ENCODE measurements at places on chromosomes 11 and 22.

DNA sequence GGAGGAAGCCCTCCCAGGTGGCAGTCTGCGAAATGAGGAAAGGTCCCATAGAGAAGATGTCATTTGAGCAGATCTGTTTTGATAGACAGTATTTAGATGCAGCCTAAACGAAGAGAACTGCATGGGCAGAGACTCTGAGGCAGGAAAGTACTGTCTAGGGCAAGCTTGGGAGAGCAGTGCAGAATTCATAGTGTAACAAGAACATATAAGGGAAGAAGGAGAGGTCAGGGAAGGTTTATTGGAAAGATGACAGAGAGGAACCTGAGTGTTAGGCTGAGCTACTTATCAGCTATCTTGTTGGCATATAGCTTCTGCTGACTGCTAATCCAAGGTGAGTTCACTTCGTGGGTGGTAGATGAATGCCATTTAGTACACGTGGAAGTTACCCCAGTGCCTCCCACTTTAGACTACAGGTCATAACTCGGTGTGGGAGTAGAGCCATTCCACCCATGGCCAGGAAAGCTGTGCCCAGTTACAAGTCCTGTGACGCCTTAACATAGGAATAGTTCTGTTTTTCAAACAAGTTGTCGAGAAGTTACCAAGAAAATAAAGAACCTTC lies 99.5 kb downstream of the DBX1 start:
- DNase-seq = no peak

DNA sequence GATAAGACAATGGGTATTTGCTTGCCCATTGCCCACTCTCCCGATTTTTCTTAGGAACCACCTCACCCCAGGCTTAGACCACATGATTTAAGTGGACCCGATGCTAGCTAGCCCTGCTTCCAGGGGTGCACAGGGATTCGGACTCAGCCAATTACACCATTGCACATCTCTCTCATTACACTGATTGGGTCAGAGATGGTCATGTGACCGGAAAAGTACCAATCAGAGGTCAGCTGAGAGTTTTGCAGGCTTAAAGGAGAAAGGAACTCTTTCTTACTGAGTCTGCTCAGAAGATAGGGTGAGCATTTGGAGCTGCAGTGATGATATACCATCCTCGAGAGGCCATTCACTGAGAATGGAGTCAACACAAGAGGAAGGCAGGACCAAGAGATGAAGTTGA lies 12.2 kb upstream of the ANKK1 start:
- no peak for DNase-seq

DNA sequence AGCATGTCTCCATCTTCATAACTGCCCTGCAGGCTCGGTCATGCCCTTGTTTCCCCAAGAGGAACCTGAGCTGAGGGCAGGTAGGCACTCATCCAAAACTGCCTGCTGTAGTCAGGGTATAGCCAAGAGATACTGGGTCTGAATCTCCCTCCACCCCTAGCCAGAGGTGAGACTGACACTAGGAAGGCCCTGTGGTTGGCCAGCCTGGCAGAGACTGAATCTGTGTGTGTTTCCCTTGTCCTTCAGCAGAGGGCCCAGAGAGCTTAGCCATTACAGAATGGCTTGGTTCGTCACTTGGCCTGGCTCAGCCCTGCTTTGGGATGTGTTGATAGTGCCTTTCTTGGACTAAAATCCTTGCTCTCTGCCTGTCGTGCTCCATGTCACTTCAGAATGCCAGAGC lies 79.3 kb upstream of the SUSD2 start:
- no peak for DNase-seq

DNA sequence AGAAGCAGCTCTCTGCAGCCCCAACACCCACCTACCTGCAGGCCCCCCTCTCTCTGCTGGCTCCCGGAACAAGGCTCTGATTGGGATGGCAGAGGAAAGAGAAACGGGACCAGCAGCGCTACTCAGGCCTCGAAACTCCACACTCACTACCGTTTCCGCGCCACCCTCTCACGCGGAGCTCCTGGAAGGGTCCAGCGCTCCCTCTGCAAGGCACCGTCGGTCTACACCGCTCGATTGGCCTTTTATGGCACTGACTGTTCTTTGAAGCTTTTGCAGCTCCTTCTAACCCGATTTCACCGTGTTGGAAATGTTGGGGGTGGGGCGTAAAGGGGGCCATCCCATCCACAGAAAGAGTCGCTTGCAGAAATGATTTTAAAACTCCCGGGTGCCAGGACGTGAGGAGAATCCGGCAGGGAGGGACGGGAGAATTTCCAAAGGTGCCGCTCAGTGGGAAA lies 323 bp upstream of the PANX1 start:
- DNase-seq = no peak

GRCh38 chr11:46451759-46452158 lies 60.2 kb upstream of the CHRM4 start:
- DNase-seq = no peak

- peak; percentile 2 for DNase-seq
These were observed 23.1 kb downstream of the IGLL1 start for GRCh38 chr22:23557036-23557435.

DNA sequence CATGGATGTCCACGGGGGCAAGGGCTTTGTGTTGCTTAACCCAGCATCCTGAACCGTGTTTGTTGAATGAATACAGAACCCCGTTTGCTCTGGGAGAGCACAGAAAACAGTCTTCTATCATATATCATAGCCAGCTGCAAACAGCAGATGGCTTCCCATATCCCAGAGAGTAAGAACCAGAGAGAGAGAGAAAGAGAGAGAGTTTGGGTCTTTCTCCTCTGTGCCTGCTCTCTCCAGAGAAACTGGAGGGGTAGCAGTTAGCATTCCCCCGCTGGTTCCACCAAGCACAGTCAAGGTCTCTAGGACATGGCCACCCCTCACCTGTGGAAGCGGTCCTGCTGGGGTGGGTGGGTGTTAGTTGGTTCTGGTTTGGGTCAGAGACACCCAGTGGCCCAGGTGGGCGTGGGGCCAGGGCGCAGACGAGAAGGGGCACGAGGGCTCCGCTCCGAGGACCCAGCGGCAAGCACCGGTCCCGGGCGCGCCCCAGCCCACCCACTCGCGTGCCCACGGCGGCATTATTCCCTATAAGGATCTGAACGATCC lies 440 bp upstream of the TIMP3 start:
- DNase-seq = no peak

DNA sequence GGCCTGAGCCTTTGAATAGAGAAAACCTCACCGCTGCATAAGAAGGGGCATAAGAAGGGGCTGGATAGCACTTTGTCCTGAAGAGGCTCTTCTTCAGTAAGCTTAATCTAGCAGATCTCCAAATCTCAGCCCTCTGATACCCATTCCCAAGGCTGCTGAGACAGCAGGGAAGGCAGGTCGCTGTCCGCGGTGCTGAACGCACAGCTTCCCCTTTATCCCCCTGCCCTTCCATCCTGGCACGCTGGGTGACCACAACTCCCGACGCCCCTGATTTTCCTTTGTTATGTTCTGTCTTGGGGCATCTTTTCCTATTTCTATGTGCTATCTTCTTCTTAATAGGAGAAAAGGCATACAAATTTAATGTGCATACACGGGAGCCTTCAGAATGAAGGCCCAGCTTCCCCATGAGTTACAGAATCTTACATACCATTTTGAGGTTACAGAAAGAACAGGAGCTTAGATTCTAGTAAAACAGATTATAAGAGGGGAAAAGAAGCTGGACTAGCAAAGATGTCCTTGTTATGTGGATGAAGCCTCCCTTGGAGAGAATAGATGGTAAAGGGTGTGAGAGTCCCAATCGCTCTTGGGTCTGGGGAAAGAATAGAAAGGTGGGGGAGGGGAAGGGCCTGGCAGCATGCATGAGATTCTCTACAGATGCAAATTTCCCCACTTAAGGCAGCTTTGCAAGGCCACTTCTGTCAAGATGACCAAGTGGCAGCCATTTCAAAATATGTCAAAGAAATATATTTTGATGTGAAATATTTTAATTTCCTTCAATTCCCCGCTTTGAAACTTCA lies 5.7 kb upstream of the SULT4A1 start:
- no peak for DNase-seq

DNA sequence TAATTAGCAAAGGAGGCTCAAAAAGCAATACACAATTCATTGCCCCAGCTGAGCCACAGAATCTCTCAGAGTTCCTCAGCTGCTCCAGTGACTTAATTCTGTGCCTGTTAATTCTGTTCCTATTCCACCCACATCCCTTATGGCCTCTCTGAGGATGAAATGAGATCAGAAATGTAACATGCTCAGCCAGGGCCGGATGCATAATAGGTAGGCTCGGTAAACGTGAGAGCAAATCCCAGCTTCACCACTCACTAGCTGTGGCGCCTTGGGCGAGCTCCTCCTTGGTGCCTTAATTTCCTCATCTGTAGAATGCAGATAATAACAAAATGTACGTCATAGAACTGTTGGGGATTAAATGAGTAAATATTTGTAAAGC lies 42.8 kb upstream of the DKK3 start:
- no peak for DNase-seq

GRCh38 chr22:48332438-48333322 lies 1495.0 kb downstream of the BRD1 start:
- no peak for DNase-seq

DNA sequence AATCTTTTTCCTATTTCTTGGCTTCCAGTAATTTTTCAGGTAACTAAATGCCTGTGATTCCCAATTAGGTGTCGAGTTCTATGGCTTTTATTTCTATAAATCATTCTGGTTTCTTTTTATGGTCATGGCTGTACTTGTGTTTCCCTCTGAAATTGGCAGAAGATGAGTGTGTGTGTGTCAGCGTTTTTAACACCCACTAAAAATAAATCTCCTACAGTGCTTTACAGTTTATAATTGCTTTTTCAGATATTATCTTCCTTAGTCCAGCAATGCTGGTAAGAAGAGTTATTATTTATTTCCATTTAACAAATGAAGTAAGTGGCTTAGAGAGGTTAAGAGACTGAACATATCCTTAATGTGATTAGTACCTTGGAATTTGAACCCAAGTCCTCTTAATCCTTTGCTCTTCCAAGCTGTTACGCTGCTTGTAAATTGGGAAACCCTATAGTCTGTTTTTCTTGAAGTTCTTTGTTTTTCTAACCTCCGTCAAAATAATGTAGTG lies 125.2 kb downstream of the TEAD1 start:
- DNase-seq = no peak

DNA sequence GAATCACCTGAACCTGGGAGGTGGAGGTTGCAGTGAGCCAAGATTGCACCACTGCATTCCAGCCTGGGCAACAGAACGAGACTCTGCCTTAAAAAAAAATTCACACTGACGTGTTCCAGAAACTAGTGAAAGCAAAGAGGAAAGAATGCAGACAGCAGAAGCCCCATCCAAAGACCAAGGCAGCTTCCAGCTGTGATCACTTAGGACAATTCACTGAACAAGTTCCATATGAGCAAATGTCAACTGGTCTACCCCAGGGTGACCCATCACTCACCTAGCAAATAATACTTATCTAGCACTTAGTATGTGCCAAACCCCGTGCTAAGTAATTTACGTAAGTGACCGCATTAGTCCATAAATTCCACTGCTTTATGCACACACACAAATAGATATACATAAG lies 138.9 kb downstream of the LARGE1 start:
- DNase-seq = no peak

DNA sequence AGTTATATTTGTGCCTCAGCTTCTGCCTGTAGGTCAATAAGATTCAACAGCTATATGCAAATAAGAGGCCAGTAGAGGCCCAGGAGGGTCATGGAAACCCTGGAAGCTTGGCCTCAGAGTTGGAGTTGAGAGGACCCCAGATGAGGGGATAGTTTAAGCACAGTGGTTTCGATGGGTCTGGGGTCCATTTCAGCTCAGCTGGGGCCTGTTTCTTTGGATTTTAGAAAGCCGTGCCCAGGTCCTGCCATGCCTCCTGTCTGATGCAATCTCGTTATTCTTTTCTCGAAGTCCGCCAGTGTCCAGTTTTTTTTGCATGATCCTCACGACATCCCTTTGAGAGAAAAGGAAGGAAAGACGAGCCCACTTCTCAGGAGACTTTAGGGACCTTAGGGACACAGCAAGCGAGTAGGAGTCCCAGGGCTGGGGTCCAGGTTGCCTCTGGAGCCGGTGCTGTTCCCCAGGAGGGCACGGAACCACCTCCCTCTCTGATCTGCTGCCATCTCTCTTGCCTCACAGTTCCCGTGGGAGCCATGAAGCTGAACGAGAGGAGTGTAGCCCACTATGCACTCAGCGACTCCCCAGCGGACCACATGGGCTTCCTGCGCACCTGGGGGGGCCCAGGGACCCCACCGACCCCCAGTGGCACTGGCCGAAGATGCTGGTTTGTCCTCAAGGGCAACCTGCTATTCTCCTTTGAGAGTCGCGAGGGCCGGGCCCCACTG lies 2.6 kb upstream of the SMDT1 start:
- no peak for DNase-seq

- peak; percentile 42 for DNase-seq
These were observed 24.1 kb downstream of the GRAMD1B start for GRCh38 chr11:123454060-123454651.

DNA sequence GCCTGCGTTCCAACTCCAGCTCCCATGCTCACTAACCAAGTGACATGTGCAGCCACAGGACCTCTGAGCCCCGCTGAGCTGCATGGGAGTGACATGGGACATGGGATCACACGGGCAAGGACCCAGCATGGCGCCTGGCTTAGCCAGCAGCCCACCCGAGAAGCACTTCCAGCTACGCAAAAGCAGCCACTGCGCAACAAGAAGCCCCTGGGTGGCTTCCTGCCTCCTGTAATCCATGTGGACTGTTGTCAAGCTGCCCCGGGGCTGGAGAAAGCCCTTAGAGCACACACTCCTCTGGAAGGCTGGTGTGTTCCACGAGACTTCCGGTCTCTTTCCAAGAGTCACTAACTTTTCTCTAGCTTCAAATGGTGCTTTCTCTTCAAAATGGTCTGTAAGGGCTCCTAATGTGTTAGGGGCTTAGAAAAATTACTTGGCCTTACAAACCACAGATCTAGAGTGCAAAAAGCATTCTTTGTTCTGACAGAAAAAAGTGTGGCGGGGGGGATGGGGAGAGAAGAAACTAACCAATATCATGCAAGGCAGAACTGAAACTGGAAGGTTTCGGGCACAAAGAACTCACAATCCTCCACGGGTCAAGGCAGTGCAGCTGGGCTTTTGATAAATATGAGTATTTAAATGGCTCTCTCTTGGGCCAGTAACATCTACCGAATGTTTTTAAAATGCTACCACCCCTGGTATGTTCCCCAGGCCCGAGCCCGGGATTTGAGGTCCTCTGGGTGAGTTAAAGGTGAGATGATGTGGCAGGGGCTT lies 5.5 kb downstream of the C11orf24 start:
- no peak for DNase-seq

DNA sequence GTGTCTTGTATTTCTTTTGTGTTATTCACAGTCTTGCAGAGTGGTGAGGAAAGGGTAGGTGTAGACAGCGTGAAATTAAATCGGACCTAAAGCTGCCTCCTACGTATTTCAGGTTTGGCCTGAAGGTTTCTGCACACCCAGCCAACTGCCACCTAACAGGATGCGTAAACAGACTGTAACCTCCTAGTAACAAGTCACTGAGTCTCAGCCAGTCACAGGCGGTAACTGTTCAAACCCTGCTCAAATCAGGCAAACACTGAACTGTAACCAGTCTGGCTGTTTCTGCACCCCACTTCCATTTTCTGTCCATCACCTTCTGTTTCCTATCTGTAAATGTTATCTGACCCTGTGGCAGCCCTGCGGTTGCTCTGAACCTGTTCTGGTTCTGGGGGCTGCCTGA lies 87.1 kb downstream of the ADAMTS15 start:
- DNase-seq = no peak
